ENCODE measurements at places on chromosomes 11 and 22. TPM values are rescaled to one million over a fixed set of nuclear protein-coding genes. Genes with fewer than 3 reads are reported as not detected.

MOGAT2 gene
- not detected for total RNA-seq

SGSM1 gene
- not detected for total RNA-seq

HBB gene
- total RNA-seq: not detected

SCGB1C1 gene
- total RNA-seq: not detected

TOMT gene
- total RNA-seq: not detected

UBQLNL gene
- 0.05 TPM for total RNA-seq

ACTN3 gene
- total RNA-seq: 0.09 TPM

NLRP10 gene
- total RNA-seq: not detected

PGR gene
- under 0.01 TPM for total RNA-seq

WNT7B gene
- total RNA-seq: under 0.01 TPM

RFPL2 gene
- not detected for total RNA-seq

MMP10 gene
- total RNA-seq: 1.3 TPM

RCOR2 gene
- total RNA-seq: 4.0 TPM

OR5D18 gene
- not detected for total RNA-seq

PHF21B gene
- total RNA-seq: not detected

C11orf87 gene
- total RNA-seq: under 0.01 TPM

ZNF215 gene
- 6.1 TPM for total RNA-seq

PRODH gene
- not detected for total RNA-seq

AMPD3 gene
- 16.0 TPM for total RNA-seq

MISFA gene
- not detected for total RNA-seq

LRRN4CL gene
- total RNA-seq: 0.23 TPM

MIOX gene
- not detected for total RNA-seq

SLC29A2 gene
- 0.97 TPM for total RNA-seq

CHADL gene
- total RNA-seq: 3.0 TPM

ANGPTL5 gene
- not detected for total RNA-seq

OLFML1 gene
- total RNA-seq: not detected

NPTXR gene
- total RNA-seq: 38.4 TPM

SCGB1D2 gene
- total RNA-seq: not detected

MUC15 gene
- not detected for total RNA-seq

MN1 gene
- total RNA-seq: 1.8 TPM

MS4A12 gene
- total RNA-seq: not detected

APOL1 gene
- total RNA-seq: 29.1 TPM

KRTAP5-10 gene
- not detected for total RNA-seq

SERHL2 gene
- 3.6 TPM for total RNA-seq

PLAAT3 gene
- total RNA-seq: 6.7 TPM

FAR1 gene
- total RNA-seq: 50.5 TPM

ST14 gene
- total RNA-seq: not detected

UBQLN3 gene
- not detected for total RNA-seq

ARHGAP42 gene
- total RNA-seq: 26.7 TPM

IGSF9B gene
- under 0.01 TPM for total RNA-seq

CRYBB3 gene
- not detected for total RNA-seq

GPHA2 gene
- not detected for total RNA-seq

FREY1 gene
- 1.1 TPM for total RNA-seq

OR6T1 gene
- total RNA-seq: not detected

OR4D5 gene
- total RNA-seq: not detected

ZP1 gene
- 0.60 TPM for total RNA-seq

ANO5 gene
- total RNA-seq: not detected

PNPLA3 gene
- 5.3 TPM for total RNA-seq

MS4A15 gene
- total RNA-seq: not detected

MEN1 gene
- 34.0 TPM for total RNA-seq

AQP11 gene
- 8.9 TPM for total RNA-seq

All from smooth muscle cell of the umbilical artery (primary cell).